ENCODE measurements at places on chromosomes 7 and 10.
A peak's percentile ranks its signal among the peaks of the same experiment; 100 is the strongest.

DNA sequence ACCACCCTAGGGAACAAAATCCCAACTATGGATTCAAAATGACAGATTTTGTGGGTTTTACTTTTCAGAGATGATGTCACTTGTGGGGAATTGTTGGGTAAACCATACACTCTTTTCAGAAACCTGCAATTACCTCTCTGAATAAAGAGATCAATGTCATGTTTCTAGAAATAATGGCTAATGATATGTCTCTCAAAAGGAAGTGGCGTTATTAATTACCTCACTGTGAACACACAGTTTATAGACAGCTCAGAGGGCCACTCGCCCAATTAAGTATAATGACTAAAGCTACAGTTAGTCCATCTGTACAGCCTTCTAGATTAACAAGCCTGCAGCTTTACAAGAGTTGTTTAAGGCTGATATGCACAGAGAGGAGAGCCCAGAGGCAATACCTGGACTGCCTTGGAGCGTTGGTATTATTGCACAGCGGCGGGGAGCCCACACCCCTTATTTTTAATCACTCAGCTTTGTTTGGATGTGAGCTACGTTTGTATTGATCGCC is 79.5 kb downstream of the RAB11FIP2 start:
- DNase-seq: no peak

GRCh38 chr10:31035266-31035798 is 3.7 kb upstream of the ZNF438 start:
- DNase-seq: no peak

- DNase-seq: no peak
Observed at GRCh38 chr7:123724817-123725253, 24.0 kb downstream of the WASL start.

GRCh38 chr7:109503421-109503820 is 933.7 kb downstream of the DNAJB9 start:
- DNase-seq: no peak

GRCh38 chr7:99013266-99014112 is 130.4 kb downstream of the SMURF1 start:
- peak; percentile 61 for DNase-seq

DNA sequence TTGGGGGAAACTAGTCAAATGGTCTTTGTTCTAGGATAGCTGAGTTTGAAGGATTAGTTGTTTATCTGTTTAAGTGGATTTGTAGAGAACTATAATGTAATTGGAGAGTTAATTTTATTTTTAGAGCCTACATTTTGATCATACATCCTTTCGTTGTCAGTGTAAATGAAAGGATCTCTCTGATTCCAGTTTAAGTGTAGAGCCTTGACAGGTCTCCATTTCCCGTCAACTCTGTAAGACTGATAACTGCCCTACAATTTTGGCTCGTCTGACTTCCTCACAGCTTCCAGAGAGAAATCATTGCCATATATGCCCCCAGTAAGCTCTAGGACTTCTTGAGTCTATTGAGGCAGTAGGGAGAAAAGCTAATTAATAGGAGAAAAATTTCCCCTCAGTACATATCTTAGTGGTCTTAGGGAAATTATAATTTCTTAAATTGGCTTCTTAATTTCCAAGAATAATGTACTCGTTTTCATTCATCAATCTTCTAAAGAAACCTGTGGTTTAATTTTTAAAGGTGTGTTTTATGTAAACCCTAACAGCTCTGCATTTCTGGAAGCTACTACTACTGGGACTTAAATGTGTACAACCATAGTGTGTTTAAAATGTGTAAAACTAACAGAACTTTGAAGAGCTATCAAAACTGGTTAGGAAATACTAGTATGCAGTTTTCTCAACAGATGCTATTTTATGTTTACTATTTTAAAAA is 3.8 kb downstream of the KMT2E start:
- DNase-seq: no peak

DNA sequence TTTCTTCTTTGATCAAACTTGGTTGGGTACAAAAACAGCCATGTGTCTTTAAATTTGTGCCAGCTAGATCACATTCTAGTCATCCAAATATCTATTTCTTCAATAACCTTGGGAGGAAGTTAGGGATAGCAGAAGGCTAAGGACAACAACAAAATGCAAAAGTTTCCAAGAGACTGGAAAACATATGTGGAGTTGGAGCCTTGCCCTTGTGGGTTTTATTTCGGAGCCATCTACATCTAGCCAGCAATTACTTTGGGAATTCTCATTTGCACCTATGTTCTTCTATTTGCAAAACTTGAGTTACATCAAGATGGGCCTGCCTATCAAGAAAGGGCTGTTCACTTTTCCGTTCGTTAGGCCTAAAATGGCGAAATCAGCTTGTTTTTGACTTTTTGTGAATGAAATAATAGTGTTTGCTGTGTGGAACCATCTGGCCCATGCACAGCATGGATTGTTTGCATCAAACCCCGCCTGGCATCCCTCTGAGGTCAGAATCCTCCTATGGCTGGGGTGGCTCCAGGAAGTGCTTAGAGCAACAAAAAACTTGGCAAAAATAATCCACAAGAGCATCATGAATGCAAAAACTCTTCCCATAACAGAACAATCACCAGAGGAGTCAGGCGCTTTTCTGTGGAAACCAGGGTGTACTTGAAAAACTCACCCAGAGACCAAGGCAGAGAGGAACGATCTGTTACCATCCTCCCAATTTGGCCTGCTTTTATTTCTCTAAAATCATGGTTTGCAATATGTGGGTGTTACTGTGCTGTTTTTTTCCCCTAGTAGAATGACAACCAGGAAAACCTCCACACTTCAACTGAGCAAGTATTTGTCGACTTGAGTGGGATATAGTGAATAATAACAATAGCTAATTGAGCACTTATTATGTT is 36.2 kb upstream of the XPNPEP1 start:
- DNase-seq: no peak

GRCh38 chr7:139334399-139335150 is 6.6 kb upstream of the FMC1 start:
- no peak for DNase-seq

All from tibial artery (tissue), 4 donors.